ENCODE measurements at places on chromosomes 1 and 21. TPM values are rescaled to one million over a fixed set of nuclear protein-coding genes. Genes with fewer than 3 reads are reported as not detected.
A peak's percentile ranks its signal among the peaks of the same experiment; 100 is the strongest.

The BSND gene
- total RNA-seq: not detected

The PAPPA2 gene
- total RNA-seq: not detected

The HRNR gene
- not detected for total RNA-seq

The RHBDL2 gene
- 1.4 TPM for total RNA-seq

The CRYAA gene
- not detected for total RNA-seq

DNA sequence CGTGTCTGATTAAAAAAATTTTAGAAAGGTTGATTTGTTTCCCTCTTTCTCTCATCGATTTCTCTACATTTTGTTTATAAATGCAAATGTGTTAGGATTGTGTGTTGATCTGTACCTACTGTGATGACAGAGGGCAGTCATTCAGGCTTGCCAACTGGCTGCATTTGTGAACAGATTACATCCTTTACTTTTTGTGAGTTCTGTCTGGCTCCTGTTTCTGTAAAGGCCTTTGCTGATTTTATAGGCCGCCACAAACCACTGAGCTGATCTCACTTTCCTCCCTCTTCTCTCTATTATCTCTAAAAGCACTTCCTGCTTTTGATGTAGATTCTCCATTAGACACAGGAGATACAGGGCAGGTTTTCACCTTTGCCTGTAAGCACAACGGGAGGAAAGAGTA lies 106.8 kb downstream of the ESRRG start:
- DNase-seq: no peak

DNA sequence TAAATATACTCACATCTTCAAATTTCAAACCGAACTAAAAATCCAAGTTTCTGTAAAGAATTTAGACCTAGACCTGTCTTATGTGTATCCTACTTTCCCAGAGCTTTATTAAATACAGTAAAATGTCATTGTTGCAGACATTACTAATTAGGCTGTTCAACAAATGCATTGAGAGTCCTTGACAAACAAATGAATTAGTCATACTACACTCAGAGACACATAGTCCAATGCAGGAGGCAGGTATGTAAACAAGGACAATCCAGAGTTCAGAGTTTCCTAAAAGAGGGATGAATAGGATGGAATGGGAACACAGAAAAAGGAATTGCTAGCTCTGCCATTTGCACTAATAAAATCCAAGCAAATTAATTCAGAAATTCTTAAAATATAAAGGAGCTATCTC lies 1.6 kb upstream of the EGLN1 start:
- DNase-seq: no peak

DNA sequence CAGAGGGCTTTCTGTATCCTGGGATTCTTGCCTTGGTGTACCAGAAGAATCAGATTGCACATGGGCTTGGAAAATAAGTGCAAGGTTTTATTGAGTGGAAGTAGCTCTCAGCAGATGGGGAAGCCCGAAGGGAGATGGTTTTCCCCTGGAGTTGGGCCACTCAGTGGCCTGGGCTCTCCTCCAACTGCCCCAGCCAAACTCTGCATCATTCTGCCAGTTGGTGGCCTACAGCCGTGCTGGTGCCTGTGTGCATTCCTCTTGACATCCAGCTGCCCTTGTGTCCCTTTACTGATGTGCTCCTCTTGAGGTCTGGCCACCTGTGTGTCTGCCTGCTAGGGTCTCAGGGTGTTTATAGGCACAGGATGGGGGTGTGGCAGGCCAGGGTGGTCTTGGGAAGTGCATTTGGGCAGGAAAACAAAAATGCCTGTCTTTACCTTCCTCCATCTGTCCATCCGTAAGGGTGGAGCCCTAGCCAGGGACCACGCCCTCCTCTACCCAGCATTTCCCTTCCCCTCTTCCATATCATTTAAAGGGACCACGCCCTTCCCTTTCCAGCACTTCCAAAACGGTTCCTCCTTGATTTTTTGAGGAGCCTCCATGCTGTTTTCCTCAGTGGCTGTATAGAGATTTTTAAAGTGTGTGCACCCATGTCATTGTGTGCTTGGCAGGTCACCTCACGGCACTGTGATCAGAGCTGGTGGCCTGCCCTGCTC lies 18.9 kb downstream of the SNAP47 start:
- no peak for DNase-seq

DNA sequence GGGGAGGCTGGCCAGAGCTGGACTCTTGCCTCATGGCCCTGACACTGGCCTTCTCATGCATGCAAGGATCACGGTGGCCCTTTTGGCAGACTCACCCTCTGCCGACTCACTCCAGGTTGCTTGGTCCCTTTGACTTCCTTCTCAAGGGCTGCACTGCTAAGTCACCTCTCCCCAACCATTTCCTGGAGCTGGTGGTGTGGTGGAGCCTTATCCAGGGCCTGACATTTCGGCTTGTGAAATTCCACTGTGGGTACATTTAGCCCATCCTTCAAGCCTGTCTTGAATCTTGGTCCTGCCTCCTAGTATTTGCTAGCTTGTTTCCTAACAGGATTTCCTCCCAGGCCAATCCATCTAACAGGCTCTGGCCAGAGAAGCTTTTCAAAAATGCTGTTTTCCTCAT lies 52.6 kb upstream of the JUN start:
- DNase-seq: no peak

GRCh38 chr1:223189903-223190724 lies 47.1 kb upstream of the TLR5 start:
- peak; percentile 95 for DNase-seq

All from Daoy (cell line).